ENCODE measurements at places on chromosomes 6 and 20.

DNA sequence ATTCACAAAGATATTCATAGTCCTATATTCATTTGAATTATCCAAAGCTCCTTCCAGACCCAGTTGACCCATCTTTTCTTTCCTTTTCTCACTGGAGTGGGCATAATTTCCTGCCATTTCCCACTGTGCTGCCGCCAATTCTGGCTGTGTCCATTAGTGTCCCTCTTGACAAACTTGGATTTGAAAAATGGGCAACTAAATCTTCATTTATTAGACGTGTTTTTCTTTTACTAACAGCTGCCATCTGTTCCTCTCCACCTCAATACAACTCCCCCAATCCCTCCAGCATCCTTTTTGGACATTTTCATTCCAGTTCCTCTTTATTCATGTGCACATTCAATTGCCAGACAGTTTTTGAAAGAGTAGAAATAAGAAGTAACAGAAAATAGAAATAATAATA lies 90.5 kb downstream of the PCSK2 start:
- no peak for DNase-seq

DNA sequence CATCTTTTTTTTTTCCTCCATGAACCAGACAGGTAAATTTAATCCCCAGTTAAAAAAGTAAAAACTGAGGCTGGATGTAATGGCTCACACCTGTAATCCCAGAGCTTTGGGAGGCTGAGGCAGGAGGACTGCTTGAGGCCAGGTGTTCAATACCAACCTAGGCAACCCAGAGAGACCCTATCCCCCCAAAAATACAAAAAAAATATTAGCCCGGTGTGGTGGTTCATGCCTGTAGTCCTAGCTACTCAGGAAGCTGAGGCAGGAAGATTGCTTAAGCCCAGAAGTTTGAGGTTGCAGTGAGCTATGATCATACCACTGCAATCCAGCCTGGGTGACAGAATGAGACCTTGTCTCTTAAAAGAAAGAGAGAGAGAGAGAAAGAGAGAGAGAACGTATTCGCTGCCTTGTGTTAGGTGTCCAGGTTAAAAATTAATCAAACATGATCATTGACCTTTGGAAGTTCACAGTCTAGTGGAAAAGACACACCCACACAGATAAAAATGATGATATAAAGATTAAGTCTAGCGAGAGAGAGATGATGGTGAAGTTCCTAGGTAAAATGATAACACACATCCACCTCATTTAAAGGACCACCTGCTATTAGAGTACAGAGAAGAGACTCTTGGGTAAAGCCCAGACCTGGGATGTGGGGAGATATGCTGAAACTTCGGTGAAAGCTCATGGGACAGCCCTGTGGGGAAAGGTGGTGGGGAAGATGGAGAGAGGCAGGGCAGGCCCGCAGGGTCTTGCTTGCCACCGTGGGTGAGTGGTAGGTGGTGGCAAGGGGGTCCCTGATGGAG lies 4.8 kb upstream of the NHSL1 start:
- DNase-seq = no peak

DNA sequence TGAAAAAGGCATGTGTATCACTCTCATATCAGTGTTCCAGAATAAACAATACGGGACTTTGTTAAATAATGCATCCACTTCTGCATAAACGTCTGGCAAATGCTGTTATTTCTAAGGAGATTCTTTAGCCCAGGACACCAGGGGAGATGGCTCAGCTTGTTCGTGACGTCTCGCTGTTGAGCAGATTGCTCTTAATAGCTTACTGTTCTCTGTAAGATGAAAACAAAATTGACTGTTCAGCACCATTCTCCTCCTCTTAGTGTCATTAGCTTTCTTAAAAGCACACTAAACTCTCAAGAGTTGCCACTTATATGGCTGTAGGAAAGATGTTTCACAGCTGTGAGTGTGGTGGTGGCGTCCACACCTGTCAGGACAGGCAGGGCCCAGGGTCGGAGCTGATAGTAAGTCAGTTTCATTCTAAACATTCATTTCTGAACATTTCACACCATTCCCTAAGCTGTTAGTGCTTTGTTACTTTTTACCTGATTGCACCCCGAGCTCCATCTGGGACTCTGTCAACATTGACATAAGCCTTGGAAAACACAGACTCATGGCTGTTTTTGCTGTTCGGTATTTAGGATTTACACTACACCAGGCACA lies 132.1 kb downstream of the ZDHHC14 start:
- DNase-seq = no peak

DNA sequence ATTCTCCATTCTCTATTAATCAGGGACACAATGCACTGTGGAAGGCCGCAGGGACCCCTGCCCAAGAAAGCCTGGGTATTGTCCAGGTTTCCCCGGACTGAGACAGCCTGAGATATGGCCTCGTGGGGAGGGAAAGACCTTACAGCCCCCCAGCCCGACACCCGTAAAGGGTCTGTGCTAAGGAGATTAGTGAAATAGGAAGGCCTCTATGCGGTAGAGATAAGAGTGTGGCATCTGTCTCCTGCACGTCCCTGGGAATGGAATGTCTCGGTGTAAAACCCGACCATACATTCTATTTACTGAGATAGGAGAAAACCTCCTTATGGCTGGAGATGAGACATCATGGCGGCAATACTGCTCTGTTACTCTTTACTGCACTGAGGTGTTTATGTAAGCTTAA lies 15.7 kb upstream of the EIF2S2 start:
- no peak for DNase-seq

DNA sequence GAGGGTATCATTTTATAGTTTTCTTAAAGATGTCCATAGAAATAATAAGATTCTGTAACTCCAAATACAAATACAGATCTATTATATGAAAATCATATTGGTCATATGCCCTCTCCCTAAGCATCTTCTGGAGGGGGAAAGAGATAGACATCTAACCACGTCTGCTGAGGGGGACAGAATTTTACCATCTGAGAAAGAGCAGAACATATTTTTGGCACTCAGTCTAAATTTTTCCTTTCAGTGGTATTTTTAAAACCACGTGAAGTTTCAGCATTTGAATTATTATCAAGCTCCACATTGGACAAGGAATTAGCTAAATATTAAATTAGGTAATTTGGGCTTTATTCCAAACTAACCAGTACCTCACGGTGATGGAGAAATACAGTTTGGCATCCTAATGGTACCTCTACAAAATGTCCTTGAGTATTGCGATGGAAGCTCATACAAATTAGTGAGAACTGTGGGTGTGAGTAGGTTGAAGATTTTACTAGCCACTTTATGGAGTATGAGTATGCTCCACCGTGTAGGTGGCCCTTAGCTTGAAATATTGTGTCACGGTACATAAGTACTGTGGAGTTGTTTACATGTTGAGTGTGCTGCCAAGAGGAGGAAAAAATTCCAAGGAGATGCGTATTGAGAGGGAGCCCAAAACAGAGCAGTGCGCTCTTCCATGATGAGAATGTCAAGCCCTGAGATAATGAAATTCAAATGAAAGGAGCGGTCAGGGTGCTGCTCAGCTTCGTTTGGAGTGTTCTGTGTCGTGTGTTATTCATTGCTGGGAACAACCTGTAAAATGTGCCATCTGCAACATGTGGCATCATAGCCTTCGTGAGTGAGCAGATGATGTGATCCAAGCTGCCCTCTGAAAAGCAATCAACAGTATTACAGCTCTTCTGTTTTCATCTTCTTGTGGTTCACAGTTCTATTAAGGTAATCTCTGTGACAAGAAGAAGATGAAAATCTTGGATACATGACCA lies 48.4 kb upstream of the PHACTR2 start:
- DNase-seq = no peak
